ENCODE measurements at places on chromosomes 6 and 20.

DNA sequence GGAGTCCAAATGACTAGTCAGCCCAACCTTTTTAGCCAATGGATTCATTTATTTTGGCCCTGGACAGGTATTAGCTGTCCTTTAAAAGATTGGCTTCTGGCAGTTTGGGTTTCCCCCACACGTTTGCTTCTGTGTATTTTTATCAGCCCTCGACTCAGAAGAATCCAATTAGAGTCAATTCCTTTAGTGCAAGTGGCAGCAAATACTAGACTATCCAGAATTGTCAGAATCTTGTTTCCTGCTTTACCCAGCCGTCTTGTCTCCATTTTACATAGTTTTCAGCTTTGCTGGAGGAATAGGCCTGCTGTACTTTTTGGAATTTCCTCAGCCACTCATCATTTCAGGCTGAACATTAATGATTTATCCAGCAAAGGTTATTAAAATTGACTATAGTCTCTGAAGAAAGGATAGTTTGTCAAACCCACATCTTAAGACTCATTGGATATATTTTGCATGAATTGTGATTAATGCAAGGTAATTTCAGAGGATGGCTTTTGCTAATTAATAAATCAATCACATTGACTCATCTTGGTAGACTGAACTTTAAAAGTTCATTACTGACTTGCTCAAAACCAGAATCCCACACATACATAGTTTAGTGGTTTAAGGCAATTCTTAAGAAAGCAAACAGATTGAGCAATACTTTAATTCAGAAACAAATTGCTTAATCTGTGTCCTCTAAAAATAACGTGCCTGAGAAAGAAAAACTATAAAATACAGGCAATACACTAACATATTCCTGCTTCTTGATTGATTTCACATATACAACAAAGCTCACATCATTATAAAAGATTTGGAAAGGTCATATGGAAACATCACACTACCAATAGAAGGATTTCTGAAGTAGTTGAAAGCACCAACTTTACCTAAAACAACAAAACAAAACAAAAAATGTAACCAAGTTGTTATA lies 62.9 kb upstream of the ZNF217 start:
- no peak for DNase-seq

DNA sequence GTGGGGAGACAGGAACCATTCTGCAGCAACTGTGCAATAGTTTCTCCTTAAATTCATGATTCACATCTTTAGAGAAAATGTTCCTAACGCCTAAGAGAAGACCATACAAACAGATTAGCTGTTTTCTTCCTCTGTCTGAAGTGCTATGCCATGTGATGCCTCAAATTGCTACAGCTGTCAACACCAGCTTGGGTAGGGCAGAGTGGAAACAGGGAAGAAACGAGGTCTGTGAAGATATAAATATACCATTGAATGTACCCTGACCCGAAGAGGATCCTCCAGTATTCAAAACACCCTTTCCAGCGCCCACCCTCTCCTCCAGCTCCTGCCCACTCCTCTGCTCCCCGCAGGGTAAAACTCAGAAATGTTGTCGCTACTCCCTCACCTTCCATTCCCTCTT lies 40.3 kb upstream of the PRND start:
- no peak for DNase-seq

DNA sequence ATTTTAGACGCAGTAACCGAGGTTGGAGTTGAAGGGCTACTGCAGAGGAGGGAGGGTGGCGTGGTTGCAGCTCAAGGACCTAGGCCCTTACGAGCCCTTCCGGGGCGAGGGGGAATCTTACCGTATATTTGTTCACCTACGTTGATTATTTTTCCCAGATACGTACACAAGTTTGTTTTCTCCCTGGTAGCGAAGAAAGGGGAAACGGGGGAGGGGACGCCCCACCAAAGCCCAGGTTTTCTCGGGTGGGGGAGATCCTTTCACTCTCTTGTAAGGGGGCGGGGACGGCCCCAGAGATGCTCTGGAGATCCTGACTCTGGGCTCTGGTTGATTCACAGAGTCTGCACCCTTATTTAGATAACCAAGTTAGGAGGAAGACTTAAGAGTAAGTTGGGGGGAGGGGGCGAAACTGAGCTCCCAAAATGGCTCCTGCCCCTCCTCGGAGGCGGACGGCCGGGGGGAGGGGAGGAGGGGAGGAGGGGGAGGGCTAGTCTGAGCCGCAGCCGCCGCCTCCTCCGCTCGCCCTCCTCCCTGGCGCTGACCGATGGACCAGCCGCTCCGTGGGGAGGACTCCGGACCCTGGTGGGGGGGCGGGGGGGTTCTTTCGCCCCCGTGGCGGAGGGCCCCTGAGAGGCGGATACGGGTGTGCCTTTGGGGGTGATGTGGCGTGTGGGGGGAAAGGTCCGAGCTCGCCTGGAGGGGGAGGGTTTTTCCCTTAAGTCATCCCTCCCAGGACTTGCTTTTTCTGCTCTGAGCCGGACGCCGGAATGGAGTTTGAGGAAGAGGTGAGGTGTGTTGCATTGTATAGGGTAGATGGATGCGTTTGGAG lies 2.2 kb downstream of the BRD2 start:
- peak; percentile 89 for DNase-seq

- DNase-seq: no peak
Measured at GRCh38 chr20:12640251-12640650, 368.5 kb upstream of the SPTLC3 start.
